HTR-8/SVneo (cell line): ENCODE measurements at places on chromosomes 12 and 14.

GRCh38 chr14:66248256-66248655 lies 237.9 kb upstream of the CCDC196 start:
- DNase-seq: no peak

GRCh38 chr14:68772761-68773381 lies 20.0 kb downstream of the ZFP36L1 start:
- no peak for DNase-seq

DNA sequence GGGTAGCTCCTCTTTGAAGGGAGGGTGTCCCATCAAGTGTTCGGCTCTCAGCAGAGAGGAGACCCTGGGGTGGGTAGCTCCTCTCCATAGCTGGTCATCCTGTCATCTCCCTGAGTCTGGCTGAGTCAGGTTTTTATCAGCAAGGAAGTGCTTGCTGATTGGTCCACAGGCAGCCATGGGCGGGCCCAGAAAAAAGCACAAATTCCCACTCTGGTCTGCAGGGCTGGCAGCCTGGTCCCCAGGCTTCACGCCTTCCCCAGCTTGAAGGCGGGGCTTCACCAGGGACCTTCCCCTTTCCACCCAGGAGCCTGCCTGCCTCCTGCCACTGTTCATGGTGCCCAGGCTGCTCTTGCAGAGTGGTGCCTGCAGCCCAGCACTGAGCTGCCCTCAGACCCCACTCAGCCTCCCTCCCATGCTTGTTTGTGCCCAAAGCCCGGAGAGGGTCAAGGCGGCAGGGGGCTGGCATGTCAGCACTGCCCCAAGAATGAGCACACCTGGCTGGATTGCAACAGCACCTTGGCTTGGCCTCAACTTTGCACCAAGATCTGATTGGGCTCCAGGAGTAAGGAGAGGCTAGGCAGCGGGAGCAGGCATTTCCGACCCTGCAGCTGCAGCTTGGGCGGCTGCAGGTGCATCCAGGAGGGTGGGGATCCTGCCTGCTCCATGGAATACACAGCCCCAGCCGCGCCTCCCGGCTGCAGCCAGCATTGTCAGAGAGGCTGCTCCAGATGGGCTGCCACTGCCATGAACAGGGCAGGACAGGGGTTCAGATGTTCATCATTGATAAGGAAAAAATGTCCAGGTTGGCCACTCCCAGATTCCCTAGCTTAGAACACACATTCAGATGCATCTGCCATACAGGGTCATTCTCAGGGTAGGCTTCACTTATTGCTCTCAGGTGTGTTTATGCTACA lies 22.0 kb upstream of the WDR89 start:
- DNase-seq: no peak

- no peak for DNase-seq
Observed at GRCh38 chr12:90124914-90125313, 416.3 kb upstream of the ATP2B1 start.

- no peak for DNase-seq
Observed at GRCh38 chr12:58930770-58931324, 10.5 kb upstream of the LRIG3 start.
